NK-92 treated with Interleukin-12 subunit alpha and Interleukin-12 subunit beta, amount 100 ng/mL, for 24 hours (cell line): ENCODE measurements at places on chromosomes 4 and X.

- no peak for DNase-seq
Measured at GRCh38 chr4:163344147-163345125, 744 bp downstream of the NPY5R start.

DNA sequence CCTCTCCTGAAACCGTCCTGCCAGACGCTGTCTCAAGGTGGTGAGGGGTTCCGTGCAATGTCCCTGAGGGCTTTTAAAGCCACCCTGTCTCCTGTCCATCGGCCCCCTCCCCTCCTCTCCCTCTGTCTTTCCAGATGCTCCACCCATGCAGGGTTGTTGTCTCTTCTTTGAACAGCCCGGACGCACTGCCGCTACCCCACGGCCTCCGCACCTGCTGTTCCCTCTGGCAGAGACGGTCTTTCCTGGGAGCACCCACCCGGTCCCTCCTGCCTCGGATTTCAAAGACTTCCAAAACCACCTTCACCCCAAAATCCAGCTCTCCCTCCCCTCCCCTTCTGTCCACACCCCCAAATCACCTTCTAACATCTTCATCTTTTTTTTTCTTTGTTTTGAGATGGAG lies 4.1 kb upstream of the ASMT start:
- DNase-seq = no peak

- no peak for DNase-seq
Measured at GRCh38 chr4:2804973-2805501, 12.2 kb downstream of the SH3BP2 start.

DNA sequence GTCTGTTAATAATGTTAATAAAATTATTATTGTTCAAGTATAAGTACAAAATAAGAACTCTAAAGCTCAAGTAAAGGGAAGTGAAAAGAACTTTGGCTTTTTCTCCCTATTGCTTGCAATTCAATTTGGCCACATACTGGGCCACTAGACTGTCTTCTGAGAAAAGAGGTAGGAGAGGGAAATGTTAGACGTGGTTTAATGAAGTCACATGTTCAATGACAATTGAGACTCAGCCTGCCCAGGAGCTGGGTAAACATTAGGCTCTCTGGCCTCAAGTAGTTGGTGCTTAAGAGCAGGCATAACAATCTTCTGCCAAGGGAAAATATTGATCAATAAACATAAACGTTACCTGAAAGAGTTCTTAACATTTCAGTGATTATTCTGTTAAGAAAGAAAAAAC lies 15.1 kb upstream of the PRSS12 start:
- no peak for DNase-seq

DNA sequence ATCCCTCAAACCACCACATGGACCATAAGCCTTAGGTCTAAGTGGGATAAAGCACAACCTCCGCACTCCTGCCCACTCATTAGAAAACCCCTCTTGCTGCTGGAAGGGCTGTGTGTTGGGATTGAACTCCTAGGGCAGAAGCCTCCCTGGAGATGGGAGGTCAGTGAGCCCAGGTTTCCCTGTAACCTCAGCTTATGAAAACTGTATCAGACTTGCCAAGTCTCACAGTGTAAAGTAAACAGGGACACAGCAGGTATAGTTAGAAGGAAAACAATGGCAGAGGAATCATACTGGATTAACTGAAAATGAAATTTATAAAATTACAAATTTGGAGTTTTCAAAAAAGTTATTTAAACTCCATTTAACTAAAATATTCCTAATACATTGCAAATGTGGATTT lies 29.9 kb downstream of the CASP6 start:
- no peak for DNase-seq

GRCh38 chr4:88674979-88675378 lies 22.6 kb downstream of the NAP1L5 start:
- no peak for DNase-seq

DNA sequence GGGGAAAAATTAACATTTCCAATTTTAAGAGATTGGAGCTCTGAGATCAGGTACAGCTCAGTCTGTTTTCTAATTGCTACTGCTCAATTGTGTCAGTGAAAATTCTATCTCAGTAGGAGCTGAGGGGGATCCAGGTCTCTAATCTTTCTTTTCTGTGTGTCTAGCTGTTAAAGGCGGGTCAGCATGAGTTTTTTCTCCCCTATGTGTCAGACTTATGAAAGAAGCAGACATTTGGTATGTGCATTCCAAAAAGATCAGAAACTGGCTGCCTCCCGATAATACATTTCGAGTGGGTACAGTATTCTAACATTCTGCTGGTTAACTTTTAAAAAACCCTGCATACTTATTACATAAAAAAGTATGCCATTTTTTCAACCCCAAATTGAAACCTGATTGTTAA lies 72.4 kb downstream of the PCDH7 start:
- DNase-seq = no peak

- peak; percentile 40 for DNase-seq
Measured at GRCh38 chr4:147799986-147800555, 68.2 kb downstream of the ARHGAP10 start.

GRCh38 chr4:11831739-11832138 lies 403.0 kb upstream of the HS3ST1 start:
- DNase-seq = no peak

- no peak for DNase-seq
Measured at GRCh38 chr4:83556006-83556707, 20.2 kb downstream of the GPAT3 start.
